ENCODE measurements at places on chromosomes 5 and 9.

GRCh38 chr9:35237311-35237710, 75.5 kb downstream of the UNC13B start:
- DNase-seq: no peak

DNA sequence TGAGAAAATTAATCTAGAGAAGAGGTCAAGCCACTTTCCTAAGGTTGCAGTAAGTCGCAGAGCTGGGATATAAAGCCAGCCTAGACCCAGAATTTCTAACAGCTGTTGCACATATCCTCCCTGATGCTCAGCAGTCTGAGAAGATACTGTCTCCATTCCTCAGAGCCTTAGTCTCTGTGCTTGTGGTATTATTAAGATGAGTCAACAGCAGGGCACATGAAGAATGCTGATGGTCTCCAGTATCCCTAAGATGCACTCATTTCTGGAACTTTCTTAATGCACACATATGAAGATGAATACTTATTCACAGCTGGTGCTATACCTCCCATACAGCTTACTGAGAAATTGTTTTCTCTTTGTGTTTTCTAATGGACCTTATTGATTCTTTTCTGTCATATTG, 32.5 kb downstream of the SGCD start:
- DNase-seq: no peak

DNA sequence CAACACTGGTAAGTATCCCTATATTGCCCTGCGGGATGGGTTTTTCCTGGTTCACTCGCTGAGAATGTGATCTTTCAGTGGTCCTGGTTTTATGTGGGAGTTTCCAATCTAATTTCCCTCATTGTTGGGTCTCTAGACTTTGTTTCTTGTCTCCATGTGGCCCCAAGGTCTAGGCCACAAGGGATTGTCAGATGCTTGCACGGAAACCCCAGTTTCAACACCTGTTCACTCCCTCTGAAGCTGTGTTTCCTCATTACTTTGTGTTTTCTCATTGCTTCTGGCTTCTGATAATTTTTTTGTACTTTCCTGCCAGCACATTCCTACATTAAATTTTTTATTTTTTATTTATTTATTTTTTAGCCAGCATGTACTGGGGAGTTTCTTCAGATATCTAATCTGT, 191.5 kb downstream of the TTLL11 start:
- no peak for DNase-seq

GRCh38 chr5:155943516-155944407, 383.2 kb upstream of the SGCD start:
- DNase-seq: peak; percentile 28

GRCh38 chr5:151105561-151105960, 24.7 kb upstream of the TNIP1 start:
- DNase-seq: no peak

DNA sequence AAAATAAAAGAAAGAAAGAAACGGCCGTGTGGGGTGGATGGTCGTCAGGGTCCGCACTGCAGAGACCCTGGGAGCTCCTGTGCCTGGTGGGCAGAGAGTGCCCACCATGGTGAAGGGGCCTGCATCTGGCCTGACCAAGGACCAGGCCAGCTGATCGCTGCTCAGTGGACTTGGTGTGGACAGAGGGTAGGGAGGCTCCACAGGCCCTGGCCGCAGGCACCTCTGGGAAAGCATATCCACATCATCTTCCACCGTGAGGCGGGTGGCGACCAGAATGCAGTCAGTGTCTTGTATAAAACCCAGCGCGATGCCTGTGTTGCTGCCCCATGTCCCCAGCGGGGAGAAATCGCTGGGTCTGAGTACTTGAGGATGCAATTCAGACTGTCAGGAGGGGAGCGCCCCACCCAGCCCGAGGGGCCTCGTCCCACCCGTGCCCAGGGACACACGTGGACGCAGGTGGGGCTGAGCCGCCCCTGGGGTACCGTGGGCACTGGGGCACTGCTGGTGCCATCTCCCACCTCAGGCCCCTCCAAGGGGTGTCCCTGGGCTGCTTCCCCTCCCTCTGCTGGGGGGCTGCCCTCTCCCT, 27.8 kb upstream of the SLC6A19 start:
- no peak for DNase-seq

DNA sequence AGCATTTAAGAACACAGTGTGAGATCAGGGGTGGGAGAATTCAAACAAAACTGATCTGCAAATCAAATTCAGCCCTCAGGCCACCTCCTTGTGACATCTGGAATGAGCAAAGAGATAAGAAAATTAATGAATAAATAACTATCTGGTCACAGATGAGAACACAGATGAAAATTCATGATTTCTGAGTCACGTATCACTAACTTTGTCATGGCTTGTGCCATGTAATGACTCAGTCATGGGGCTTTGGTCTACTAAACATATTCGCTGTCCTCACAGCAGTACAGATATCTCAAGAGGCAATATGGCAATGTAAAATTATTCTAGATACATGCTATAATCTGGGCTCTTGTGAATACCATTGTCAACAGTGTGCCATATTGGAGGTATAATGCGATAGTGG, 274.4 kb downstream of the MAN2A1 start:
- DNase-seq: no peak
